ELF-1 (cell line): ENCODE measurements at places on chromosomes 11 and 22.

- no peak for DNase-seq
Observed at GRCh38 chr11:1570531-1570895, 1.6 kb downstream of the DUSP8 start.

DNA sequence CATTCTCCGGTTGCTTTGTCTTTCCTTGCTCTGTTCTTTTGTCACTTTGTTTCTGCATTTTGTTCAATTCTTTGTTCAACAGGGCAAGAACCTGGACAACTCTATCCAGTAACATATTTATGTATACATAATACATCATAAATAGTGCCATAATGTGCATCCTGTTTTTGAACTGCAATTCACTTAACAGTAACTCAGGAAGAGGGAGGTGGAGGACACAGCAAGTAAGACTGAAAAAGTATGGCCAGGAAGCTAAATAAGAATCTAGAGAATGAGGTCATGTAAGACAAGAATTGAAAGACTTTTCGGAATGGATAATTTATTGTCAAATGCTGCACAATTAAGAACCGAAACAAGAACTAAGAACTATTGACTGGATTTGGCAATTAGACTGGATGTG, 29.2 kb upstream of the CHORDC1 start:
- DNase-seq, result no peak

DNA sequence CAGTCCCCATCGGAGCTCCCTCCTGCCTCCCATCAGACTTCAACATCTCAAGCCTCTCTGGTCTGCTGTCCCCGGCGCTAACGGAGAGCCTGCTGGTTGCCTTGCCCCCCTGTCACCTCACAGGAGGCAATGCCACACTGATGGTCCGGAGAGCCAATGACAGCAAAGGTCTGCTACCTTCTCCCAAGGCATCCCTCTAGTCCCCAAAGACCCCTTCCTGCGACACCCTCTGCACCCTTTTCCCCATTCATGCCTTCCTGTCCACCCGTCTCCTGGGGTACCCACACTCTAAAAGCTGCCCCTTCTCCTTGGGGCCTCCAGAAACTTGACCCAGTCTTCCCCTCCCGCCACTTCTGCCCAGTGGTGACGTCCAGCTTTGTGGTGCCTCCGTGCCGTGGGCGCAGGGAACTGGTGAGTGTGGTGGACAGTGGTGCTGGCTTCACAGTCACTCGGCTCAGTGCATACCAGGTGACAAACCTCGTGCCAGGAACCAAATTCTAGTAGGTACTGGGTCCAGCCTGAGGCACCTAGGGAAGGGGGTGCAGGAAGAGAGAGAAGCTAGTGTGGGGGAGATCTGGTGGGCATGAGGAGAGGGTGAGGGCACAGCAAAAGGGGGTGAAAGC, 860 bp downstream of the UPK2 start:
- no peak for DNase-seq

GRCh38 chr11:75770102-75770501, 1.5 kb downstream of the DGAT2 start:
- DNase-seq, result no peak

GRCh38 chr11:113789675-113790320, 10.2 kb downstream of the CLDN25 start:
- DNase-seq, result no peak

DNA sequence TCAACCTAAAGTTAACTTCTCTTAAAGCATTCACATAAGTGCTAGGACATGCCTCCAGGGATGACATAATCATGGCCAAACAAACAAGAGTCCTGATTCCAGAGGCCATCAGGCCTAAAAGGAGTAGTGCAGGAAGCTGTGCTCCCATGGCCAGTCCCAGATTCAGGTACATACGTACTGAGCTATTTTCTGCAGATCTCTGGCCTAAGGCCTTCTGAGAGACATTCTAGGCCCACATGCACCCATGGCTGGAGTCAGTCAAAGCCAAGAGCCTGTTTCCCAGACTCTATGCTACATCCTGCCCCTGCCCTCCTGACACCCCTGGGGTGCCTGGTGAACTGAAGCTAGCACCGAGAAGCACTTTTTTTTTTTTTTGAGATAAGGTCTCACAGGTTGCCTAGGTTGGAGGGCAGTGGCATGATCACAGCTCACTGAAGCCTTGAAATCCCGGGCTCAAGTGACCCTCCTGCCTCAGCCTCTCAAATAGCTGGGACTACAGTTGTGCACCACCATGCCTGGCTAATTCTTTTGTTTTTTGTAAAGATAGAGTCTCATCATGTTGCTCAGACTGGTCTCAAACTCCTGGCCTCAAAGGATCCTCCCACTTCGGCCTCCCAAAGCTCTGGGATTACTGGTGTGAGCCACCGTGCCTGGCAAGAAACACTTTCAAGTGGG, 553 bp downstream of the CD3D start:
- no peak for DNase-seq
